ENCODE measurements at places on chromosomes 7 and 10.

- no peak for DNase-seq
These were observed 2.3 kb downstream of the ZC3HC1 start for GRCh38 chr7:130048906-130049305.

GRCh38 chr10:47379901-47380300 is 4.2 kb downstream of the ZNF488 start:
- no peak for DNase-seq

- peak; percentile 55 for DNase-seq
These were observed 80.8 kb upstream of the RHOBTB1 start for GRCh38 chr10:61024856-61025201.

DNA sequence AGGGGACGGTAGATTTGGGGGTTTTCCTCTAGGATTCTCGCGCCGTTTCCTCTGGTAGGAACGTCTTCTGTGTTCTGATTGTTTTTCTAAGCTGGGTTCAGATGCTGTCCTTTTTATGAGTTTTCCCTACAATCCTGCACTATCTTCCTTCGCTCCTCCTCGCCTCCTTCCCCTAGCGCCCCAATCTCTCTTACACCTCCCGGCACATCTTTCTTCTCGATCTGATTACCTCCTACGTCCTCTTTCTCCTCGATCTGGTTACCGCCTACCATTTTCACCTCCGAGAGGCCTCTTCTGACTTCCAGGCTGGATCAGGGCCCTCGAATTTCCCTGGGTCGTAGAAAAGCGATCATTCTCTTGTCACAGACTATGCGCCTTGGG is 413 bp downstream of the BUD31 start:
- DNase-seq: no peak

GRCh38 chr10:123146894-123147634 is 872 bp upstream of the HMX2 start:
- DNase-seq: no peak
